Amniotic stem cell (primary cell): ENCODE measurements at places on chromosomes 1 and 21.

- no peak for DNase-seq
Observed at GRCh38 chr21:35142036-35142815, 93.1 kb upstream of the RUNX1 start.

DNA sequence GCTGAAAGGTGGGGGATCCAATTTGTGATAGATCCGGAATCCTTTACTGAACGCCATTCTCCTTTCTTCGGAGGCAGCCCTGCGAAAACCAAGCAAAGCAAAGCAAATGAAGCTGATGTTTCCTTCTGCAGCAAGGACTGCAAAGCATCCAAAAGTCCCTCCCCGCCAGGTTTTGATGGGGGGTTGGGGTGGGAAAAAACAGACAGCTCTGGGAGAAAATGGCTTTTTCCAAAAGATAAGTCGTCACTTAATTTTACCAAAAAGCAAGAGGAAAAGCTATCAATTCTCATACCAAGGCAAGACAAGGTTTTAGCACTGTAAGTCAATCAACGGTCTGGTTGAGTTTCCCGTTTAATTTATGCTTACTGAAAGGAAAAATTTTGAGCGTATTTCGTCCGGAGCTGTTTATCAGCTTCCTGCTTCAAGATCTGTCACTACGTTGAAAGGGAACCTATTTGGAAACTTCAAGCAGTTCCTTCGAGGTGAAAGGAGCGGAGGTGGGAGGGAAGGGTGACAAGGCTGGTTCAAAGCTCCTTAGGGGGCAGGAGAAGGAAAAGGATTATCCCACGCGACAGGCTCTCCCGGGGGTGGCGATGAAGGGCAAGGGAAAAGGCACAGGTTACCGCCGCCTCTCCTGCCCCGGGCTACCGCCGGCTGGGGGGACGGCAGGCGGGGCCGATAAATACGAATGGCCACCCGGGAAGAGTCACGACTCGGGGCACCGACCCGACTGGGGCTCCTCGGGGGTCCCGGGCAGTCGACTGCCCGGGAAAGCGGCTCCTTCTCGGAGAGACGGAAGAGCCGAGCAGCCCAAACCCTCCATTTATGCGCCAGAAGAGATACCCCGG, 750 bp downstream of the SYNJ1 start:
- DNase-seq = no peak

GRCh38 chr1:59136541-59137275, 160.2 kb upstream of the FGGY start:
- DNase-seq = no peak

- DNase-seq = no peak
Observed at GRCh38 chr21:46550116-46550941, 54.6 kb downstream of the S100B start.

GRCh38 chr1:172408958-172409357, 11.5 kb upstream of the C1orf105 start:
- DNase-seq = peak; percentile 43

GRCh38 chr1:94271373-94271772, 34.0 kb upstream of the ARHGAP29 start:
- no peak for DNase-seq

DNA sequence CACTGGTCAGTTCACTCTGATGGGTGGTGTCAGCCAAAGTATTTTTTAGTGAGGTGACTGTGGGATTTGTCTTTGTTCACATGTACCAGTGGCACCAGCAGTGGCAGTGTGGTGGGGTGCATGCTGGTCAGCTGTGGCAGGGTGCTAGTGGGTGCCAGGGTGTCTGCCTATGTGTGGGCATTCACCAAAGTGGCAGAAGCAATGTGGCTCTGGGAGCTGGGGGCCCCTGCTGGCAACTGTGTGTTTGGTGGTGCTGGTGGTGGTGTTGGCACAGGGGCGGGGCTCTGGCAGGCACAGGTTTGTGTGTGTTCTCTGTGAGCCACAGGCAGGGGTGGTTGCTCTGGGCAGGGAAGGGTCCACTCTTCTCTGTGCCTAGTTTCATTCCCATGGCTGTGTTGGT, 161.5 kb downstream of the CENPF start:
- DNase-seq = no peak

GRCh38 chr1:115251856-115252255, 86.2 kb downstream of the NGF start:
- peak; percentile 70 for DNase-seq

GRCh38 chr1:113811156-113811887, 954 bp downstream of the RSBN1 start:
- no peak for DNase-seq

GRCh38 chr1:87683196-87683956, 354.7 kb downstream of the LMO4 start:
- no peak for DNase-seq

GRCh38 chr1:165988817-165989216, 161.4 kb downstream of the UCK2 start:
- DNase-seq = no peak

DNA sequence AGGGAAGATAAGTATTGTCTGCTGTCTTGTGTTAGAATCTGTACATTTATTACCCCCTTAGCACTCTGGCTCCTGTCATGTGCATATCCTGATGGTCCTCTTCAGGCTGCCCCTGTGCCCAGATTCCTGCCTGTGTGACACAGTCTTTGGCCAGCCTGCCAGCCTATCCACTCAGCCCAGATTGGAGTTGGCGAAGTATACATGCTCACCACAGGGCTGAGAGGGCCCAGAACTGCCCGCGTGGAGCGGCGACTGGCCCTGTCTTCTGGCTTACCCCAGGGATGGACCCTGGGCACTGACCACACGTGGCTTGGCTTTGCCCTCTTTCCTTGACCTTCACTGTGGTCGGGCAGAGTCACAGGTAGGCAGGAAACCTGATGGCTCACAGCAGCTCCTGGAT, 11.4 kb downstream of the RNF220 start:
- no peak for DNase-seq

- DNase-seq = no peak
Observed at GRCh38 chr1:53545663-53546408, 86.6 kb downstream of the DMRTB1 start.

- DNase-seq = no peak
Observed at GRCh38 chr21:45598109-45598508, 45.4 kb upstream of the PCBP3 start.

GRCh38 chr1:33898406-33898805, 34.5 kb downstream of the HMGB4 start:
- no peak for DNase-seq

- DNase-seq = no peak
Observed at GRCh38 chr1:26686795-26687194, 9.0 kb upstream of the ARID1A start.

- no peak for DNase-seq
Observed at GRCh38 chr1:113945329-113945728, 16.2 kb downstream of the HIPK1 start.

DNA sequence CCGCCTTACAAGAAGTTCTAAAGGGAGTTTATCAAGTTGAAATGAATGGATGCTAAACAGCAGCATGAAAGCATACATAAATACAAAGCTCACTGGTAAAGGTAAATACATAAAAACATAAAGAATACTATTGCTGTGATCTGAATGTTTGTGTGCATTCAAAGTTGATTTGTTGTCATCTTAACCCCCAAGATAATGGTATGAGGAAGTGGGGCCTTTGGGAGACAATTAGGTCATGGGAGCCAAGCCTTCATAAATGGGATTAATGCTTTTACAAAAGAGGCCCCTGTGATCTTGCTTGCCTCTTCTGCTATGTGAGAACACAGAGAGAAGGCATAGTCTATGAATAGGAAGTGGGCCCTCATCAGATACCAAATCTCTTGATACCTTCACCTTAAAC, 209.0 kb upstream of the SAMSN1 start:
- DNase-seq = no peak
